ENCODE measurements at places on chromosomes 5 and 9.

DNA sequence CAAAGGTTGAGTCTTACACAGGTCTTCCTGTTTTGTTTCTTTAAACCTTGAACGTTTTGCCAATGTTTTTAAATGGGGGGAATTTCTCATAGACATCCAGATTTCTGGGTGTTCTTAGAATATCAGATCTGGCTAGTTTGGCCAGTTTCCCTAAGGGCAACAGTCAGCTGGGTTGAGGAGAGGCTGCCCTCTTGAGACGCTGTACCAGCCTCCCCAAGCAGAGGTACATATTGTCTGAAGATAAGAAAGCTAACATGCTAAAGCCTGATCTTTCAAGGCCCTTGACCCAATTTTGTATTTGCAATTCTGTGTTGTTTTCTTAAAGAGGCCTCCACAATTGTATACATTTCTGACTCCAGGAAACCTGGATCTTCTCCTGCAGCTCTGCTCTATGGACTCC, 21.9 kb upstream of the SH3GL2 start:
- no peak for DNase-seq

DNA sequence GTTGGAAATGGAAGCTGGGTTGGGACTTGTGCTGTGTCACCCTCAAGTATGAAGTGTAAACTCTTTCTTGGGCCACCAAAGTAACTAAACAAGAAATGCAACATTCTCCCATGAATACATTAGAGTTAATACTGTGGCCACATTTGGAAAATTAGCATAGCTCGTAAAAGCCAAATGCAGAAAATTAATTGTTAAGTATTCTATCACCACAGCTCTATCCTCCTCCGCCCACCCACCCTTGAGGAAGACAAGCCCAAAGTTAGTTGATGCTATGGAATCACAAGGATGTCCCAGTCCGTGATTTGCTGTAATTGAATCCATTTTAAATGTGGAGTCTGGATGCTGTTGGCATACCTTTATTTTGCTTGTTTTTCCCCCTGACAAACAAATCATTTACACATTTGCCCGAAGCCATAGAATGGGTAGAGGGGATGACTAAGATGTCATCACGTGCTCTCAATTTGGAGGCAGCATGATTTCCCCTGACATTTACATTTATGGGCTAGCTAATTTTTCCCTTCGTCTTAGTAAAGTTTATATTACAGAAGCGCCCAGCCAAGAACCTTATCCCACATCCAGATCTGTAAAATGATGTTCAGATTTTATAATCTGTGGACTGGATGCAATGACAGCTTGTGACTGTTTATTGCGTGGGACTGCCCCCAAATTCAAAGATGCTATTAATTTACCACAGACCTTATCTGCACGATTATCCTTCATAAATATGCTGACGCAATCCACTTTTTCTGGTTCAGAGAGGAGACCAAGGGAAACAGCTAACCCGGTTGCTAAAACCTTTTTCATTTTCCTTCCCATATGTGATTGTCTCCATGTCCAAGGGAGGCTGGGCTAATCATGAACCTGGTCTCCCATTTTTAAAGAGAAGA, 3.7 kb downstream of the MSX2 start:
- DNase-seq = no peak

GRCh38 chr9:14348373-14349145, 34.6 kb upstream of the NFIB start:
- peak; percentile 73 for DNase-seq

GRCh38 chr5:178131446-178131996, 707 bp downstream of the RMND5B start:
- DNase-seq = no peak

DNA sequence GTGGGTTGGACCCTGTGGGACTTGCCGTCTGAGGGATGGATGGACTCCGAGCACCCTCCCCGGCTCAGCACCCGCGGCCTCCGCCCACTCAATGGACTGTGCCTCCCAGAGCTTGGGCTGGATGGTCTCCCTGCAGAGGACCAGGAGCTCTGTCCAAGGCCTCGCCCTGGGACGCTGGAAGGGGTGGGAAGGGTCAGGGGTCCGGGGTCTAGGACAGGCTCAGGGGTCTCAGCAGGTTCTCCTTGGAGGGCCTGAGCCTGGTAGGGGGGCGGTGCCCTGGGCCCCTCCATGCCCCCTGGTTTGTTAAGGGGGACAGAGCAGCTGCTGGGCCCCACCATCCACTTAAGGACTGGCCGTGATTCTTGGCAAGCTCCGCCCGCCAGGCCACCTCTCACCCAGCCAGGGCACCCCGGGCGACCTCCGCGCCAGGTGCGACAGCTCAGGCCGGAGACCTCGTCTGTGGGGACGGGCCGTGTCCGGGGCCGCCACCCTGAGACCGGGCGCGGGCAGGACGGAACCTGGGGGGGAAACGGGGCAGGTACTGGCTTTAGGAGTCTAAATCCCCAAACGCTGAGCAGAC, 29.2 kb downstream of the EXOC3 start:
- no peak for DNase-seq

DNA sequence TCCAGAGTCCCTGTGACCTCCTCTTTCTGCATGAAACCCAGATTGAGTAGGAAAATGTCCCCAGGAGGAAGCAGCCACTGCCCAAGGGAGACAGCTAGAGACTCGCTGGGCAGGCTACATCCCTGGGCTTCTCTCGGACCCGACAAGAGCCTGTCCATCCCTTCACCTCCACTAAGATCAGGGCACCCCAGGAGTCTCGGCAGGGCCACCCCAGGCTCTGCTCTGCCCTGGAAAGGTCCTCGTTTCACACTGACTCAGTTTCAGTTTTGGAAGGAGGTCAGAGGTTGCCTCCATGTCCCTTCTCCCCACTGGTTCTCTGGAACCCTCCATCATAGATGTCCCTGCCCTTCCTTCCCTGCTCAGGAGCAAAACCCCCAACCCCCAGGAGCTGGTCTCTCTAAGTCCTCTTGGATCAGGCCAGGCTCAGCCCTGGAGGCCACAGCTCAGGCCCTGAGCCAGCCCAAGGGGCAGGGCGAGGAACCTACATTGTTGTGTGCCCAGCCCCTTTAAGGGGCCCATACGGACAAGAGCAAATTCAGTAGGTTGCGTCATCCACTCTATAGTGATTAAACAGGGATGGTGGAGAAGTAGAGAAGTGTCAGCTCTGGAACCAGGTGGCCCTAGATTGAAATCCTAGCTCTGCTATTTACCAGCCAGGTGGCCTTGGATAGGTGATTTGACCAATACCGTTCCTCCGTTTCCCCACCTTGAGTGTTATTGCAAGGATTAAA, 37.4 kb downstream of the C9orf50 start:
- DNase-seq = no peak

DNA sequence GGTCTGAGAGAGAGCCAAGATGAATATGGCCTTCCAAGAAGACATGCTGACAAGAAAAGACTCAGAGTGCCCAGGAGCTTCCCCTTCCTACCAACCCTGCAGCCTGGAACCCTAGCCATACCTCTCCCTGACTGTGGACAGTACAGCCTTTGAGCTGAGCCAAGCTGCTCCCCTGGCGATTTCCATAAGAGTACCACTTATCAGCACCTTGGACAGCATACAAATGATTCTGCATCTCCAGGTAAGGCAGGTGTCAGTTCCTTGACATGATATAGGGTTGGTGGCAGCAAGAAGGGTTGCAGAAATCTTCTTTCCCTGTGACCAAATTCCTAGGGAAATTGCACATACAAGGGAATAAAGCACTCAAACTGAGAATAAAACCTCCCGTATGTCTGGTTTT, 58.3 kb downstream of the MFAP3 start:
- DNase-seq = no peak

GRCh38 chr5:158117467-158118160, 258.7 kb upstream of the CLINT1 start:
- no peak for DNase-seq

- DNase-seq = no peak
Measured at GRCh38 chr5:151637676-151638075, 46.5 kb upstream of the FAT2 start.

DNA sequence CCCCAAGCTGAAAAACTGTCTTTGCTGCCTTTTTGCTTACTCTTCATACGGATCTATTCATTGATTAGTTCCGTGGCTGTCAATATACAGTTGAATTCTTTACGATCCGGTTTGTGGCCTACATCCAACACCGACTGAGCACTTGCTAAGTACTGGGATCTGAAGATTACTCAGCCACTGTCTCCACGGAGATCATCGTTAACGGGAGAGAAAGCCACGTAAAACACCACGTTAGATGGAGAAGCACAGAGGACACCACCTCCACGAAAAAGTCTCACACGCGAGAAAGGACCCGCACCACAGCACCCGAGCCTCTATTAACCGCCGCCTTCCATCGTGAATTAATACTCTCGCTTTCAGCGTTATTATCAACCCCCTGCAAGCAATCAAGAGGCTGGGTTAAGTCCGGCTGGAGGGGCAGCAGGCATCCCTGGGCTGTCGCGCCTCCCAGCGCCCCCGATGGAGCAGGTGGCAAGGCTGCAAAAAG, 650 bp downstream of the ELP1 start:
- peak; percentile 40 for DNase-seq

DNA sequence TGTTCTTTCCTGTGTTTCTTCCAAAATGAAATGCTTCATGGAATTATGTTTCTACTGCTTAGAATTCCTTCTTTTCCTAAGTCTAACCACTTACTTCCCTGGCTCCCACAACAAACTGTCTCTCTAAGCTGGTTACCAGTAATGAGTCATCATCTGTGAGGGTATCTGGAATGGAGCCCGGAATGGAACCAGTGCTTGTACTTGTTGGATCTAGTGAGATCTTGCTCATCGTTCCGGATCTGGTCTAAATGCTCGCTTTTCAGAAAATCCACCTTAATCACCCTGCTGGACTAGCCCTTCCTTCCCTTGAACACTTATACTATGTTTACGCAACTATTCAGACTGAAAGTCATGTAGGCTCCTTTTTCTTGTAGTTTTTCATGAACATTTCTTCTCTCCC, 184.8 kb downstream of the PBX3 start:
- peak; percentile 98 for DNase-seq

GRCh38 chr5:96794757-96795156, 13.0 kb downstream of the ERAP1 start:
- no peak for DNase-seq

GRCh38 chr9:130780865-130781504, 54.1 kb upstream of the ABL1 start:
- DNase-seq = peak; percentile 39

- no peak for DNase-seq
Measured at GRCh38 chr5:32461441-32462120, 17.0 kb upstream of the ZFR start.

DNA sequence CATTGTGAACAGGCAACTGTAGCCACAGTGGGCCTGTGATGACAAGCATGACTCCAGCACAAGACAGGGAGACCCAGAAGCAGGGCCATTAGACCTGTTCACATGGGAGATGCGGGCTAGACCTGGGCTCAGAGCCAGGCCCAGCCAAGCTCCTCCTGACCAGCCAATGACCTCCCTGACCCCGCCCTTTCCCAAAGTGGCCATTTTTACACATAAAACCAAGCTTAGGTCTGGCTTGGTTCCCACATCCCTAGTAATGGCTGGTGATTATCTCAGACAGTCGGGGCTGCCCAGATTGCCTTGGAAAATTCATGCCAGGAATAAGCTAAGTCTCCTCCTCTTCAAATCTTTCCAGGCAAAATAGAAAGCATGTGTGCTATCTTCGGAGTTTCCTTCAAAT, 94.1 kb downstream of the FRMD3 start:
- DNase-seq = peak; percentile 24

DNA sequence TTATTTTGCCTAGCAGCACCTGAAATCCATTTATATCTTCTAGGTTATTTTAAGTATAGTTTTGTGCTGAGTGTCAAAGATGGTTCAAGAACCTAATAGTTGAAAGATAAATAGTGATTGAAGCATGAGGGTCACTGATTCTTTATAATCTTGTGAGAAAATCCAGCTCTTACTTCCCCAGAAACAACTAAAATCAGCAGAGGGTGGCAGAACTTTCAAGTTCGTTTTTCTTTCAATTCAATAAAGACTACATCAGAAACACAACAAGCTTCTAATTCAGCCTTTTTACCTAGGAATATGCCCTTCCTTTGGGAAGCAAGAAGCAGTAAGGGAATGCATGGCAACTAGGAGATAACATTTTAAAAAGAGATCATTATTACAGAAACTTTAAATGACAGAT, 202.6 kb downstream of the KIAA0825 start:
- DNase-seq = no peak

GRCh38 chr9:72579190-72579589, 57.8 kb downstream of the TMC1 start:
- DNase-seq = no peak

DNA sequence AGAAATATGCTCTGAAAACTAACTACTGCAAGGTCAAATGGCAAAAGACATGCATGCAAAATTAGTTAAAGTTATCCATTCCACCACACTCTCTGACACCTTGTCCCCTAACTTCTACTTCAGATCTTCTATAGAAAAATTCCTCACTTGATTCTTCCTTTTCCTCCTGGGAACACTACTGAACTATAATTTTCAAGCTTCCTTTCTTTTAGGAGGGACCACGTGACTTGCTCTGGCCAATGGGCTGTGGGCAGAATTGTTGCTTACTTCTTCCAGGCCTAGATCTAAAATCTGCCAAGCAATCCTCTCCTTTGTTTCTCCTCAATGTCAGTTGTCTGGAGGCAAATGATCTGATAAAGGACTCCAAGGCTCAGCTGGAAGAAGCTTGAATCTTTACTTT, 441.0 kb downstream of the CDK5RAP2 start:
- no peak for DNase-seq
